Articular chondrocyte of knee joint (primary cell): ENCODE measurements at places on chromosomes 4 and X. TPM values are rescaled to one million over a fixed set of nuclear protein-coding genes. Genes with fewer than 3 reads are reported as not detected.

EVC gene
- total RNA-seq = 35.8 and 39.1 TPM in 2 replicates

MAGEB1 gene
- not detected in 2 replicates for total RNA-seq

INTU gene
- 6.9 and 10.2 TPM in 2 replicates for total RNA-seq

TCEAL7 gene
- total RNA-seq = 11.8 and 31.9 TPM in 2 replicates

ZCCHC18 gene
- 0.22 and 0.26 TPM in 2 replicates for total RNA-seq

CCDC158 gene
- 6.7 and 6.9 TPM in 2 replicates for total RNA-seq

DCLK2 gene
- total RNA-seq = 11.8 and 11.9 TPM in 2 replicates

NKX6-1 gene
- total RNA-seq = 0.13 TPM in 1 of 2 replicates, not detected in the other

CLGN gene
- total RNA-seq = 0.39 and 0.54 TPM in 2 replicates

AFP gene
- total RNA-seq = 0.22 TPM in 1 of 2 replicates, not detected in the other

PCDH11X gene
- total RNA-seq = not detected in 2 replicates

ANXA3 gene
- 0.91 and 1.2 TPM in 2 replicates for total RNA-seq

RIPPLY1 gene
- 0.13 TPM in 1 of 2 replicates, not detected in the other for total RNA-seq

UTP3 gene
- total RNA-seq = 17.9 and 19.2 TPM in 2 replicates

MMAA gene
- total RNA-seq = 6.5 and 9.2 TPM in 2 replicates

FRMPD3 gene
- total RNA-seq = 0.32 and 0.39 TPM in 2 replicates

RENBP gene
- total RNA-seq = 5.1 and 7.7 TPM in 2 replicates

ZNF157 gene
- 0.22 TPM in 1 of 2 replicates, not detected in the other for total RNA-seq

GAGE13 gene
- not detected in 2 replicates for total RNA-seq

F11 gene
- not detected in 2 replicates for total RNA-seq

LRCH2 gene
- 2.0 and 2.5 TPM in 2 replicates for total RNA-seq

ADH1C gene
- total RNA-seq = 0.26 and 0.32 TPM in 2 replicates

CFAP47 gene
- under 0.01 TPM in 1 of 2 replicates, not detected in the other for total RNA-seq

STARD8 gene
- 4.3 and 5.2 TPM in 2 replicates for total RNA-seq

TMPRSS11A gene
- not detected in 2 replicates for total RNA-seq

SSX2B gene
- not detected in 2 replicates for total RNA-seq

HGFAC gene
- 0.32 TPM in 1 of 2 replicates, not detected in the other for total RNA-seq

ZMYM3 gene
- total RNA-seq = 14.1 and 17.6 TPM in 2 replicates

FAM120C gene
- 11.0 and 11.1 TPM in 2 replicates for total RNA-seq

TRPC3 gene
- 0.11 and 0.13 TPM in 2 replicates for total RNA-seq

MED12 gene
- total RNA-seq = 21.6 and 23.3 TPM in 2 replicates

CXorf49B gene
- total RNA-seq = not detected in 2 replicates

DCAF12L2 gene
- 0.11 and 0.78 TPM in 2 replicates for total RNA-seq

VEGFC gene
- total RNA-seq = 29.1 and 62.5 TPM in 2 replicates

ZBED1 gene
- 18.8 and 29.0 TPM in 2 replicates for total RNA-seq

CLDN34 gene
- total RNA-seq = not detected in 2 replicates

PPBP gene
- not detected in 2 replicates for total RNA-seq
